ENCODE measurements at places on chromosomes 1 and 21.
A peak's percentile ranks its signal among the peaks of the same experiment; 100 is the strongest.

DNA sequence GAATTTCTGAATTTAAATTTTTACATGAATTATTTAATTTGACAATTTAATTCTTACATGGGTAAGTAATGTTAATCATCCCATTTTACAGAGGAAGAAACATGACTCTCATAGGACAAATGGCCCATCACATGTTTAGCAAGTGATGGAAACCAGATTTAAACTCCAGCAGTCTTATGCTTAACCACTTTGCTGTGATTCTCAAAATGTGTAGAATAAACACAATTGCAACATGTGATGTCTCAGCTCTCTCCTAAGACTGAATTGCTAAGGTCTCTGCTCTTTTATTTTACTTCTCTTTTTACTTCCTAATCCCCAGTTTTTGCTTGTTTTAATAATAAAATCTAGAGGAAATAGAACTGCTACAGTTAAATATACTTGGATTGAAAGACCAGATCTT, 42.8 kb downstream of the HS2ST1 start:
- no peak for DNase-seq

DNA sequence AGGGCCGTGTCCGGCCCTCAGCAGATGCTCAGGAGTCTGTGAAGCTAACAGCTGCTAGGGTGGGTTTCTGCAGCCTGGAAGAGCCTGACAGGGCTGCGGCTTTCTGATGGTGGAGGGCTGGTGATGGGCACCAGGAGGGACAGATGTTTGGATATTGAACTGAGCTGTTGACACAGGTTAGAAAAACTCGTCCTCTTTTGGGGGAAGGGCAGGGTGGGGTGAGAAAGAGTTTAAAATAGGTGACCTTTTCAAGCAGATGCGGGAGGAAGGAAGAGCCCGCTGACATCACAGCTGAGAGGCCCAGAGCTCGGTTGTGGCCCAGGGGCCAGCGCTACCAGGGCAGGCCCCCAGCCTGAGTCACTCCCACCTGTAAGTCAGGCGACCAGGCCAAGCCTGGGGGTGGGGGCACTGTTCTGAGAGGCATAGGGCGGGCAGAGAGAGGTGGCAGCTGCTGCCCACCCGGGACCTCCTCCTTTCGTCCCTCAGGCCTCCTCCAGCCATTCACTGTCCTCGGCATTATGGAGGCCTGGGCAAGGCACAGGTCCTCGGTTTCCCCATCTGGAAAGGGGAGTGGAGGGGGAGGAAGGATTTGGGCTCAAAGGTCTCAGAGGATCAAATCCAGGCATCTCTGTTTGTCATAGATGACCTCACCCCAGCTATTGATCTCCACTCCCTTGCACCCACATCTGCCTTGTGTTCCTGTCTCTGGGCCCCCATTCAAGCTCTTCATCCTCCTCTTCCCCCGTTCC, 32.3 kb upstream of the ID3 start:
- DNase-seq, result peak; percentile 81

DNA sequence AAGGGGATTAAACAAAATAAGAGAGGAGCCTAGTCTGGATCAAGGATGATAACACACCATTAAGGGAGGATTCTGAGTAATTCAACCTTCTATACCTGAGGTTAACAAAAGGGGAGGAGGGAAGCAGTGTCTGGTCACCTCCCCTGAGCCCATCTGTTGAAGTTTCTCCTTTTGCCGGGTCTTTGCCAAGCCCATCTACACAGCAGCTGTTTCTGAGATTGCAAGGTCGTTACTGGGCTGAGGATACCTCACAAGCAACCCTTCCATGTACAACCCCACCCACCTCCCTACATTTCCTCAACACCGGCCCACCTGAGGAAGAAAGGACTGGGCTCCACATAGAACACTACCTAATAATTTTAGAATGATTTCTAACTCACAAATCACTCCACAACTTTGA, 26.3 kb downstream of the LRRC52 start:
- no peak for DNase-seq

DNA sequence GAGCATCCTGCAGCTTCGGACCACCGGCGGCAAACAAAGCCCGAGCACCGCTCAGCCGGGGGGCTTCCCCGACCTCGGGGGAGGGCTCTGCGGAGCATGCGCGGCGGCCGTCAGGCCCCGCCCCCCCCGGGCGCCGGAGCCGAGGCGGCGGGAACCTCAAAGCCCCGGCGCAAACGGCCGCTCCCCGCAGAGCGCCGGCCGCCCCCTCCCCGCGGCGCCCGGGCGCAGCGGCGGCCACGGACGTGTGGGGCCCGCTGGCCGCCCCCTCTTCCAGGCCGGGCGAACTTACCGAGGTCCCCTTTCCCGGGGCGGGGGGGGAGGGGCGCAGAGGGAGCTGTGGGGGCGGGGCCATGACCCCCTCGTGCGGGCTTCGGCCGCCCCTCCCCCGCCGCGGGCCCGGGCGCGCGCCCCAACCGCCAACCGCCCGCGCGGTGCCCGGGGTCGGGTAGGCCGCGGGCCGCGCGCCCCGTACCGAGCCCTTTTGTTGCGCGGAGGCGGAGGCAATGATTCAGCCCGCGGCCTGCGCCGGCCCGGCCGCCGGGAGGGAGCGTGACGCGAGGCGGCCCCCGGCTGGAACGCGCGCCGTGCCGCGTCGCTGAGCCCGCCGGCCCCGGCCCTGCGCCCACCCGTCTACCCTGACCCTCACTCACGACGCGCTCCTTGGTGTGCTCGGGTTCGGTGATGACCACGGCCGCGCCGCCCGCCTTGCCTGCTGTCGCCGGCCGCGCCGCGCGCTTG, 1.7 kb downstream of the RCC2 start:
- DNase-seq, result no peak

GRCh38 chr1:110243146-110243545, 33.0 kb downstream of the KCNC4 start:
- DNase-seq, result no peak

Measured in trophoblast cell (in vitro differentiated cells and primary cell).